ENCODE measurements at places on chromosomes 3 and 15.
A peak's percentile ranks its signal among the peaks of the same experiment; 100 is the strongest.

GRCh38 chr3:94183551-94183950 is 120.7 kb downstream of the NSUN3 start:
- DNase-seq = no peak

DNA sequence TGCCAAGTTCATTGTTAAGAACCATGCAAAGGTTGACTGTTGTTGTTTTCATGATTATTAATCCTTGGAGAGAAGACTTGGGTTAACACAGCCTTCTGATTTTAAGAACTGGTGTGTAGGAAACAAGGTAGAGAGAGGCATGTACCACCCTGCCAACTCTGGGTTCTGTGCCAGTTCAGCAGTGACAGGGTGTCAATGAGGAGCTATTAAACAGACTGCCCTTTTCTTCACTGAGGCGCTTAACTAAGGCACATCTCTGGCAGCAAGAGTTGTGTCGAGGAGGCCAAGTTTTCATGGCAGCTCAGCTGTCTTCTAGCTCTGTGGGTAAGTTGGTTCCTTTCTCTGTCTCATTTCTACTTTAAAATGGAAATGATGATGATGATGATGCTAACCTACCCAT is 117.6 kb downstream of the FEZF2 start:
- no peak for DNase-seq

DNA sequence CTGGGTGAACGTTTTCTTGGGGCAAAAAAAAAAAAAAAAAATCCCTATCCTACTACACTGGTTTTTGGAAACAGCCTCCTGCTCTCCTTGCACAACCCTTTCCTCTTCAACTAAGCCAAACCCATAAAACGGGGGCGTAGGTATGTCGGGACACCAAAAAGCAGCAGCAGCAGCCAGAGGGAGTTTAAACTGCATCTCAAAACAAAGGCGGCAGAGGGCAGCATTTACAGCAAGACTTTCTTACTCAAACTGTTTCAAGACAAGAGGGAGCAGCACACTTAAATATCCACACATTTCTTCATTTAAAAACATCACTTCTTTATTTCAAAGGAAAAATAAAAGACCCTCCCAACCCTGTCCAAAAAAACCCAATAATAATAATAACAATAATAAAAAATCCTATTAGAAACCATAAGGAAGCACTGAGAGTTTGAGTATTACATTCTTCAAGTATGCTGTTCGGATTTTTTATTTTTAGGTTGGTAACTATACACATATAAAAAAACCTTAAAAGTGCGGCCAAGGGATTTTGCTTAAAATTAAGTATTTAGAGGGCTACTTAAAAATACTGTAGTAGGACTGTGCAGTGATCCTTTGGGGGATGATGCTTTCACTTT is 43.9 kb upstream of the PLXND1 start:
- peak; percentile 68 for DNase-seq

GRCh38 chr3:17140670-17141505 is 256.1 kb downstream of the PLCL2 start:
- no peak for DNase-seq
